Astrocyte of the spinal cord (primary cell): ENCODE measurements at places on chromosomes 5 and 9.

DNA sequence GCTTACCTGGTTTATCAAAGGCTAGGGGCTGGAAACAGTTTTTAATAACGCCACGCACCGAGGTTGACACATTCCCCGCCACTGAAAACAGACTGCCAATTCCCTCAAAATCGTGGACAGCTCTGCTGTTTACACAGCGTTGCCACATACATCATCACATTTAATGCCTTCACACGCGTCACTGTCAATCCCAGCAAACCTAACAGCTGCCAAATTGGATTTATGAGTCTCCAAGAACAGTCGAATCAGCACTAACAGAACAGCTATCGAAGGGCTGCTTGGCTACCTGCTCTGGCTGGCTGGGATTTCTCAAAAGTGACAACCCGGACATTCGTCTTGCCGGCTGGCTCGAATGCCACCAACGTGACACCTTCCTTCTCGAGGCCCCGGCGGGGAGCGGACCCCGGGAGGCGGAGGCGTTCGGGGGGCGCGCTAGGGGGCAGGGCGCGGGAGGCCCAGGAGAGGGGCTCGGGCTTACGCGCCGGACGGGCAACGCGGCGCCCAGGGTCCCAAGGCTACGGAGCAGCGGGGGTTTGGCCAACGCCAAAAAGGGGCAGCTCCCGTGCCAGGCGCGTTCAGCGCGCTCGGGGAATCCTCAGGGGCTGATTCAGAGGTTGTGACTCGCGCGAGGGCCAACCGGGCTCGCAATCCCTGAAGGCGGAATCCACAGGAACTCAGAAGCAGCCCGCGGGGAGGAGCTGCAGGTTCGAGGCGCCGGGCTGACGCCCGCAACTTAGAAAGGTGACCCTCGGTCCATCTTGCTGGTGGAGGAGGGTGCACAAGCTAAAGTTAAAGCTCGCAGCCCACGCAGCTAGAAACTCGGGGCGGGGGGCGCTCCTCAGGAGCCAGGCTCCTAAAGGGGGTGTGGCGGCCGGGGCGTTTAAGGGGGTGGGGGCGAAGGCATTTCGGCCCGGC is 1.2 kb downstream of the CDC14B start:
- peak; percentile 30 for DNase-seq

GRCh38 chr5:143699121-143699520 is 112.8 kb upstream of the HMHB1 start:
- no peak for DNase-seq

- no peak for DNase-seq
Observed at GRCh38 chr5:170642066-170642735, 138.4 kb downstream of the KCNIP1 start.

- DNase-seq, result no peak
Observed at GRCh38 chr9:128825923-128826700, 3.5 kb downstream of the SPOUT1 start.

DNA sequence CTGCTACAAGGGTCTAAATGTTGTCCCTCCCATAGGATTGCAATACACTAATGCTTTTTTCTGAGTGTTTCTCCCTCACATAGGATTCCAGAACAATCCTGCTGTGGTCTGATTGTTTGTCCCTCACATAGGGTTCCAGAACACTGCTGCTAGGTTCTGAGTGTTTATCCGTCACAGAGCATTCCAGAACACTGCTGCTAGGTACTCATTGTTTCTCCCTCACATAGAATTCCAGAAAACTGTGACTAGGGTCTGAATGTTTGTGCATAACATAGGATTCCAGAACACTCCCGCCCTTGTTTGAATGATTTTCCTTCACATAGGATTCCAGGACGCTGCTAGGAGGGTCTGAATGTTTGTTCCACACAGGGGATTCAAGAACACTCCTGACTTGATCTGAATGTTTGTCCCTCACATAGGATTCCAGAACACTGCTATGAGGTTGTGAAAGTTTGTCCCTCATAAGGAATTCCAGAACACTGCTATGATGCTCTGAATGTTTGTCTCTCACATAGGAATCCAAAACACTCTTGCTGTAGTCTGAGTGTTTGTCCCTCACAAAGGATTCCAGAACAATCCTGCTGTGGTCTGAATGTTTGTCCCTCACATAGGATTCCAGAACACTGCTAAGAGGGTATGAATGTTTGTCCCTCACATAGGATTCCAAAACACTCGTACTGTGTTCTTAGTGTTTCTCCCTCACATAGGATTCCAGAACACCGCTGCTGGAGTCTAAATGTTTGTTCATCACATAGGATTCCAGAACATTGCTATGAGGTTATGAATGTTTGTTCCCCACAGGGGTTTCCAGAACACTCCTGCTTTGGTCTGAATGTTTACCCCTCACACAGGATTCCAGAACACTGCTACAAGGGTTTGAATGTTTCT is 213.5 kb downstream of the FOXD4L6 start:
- no peak for DNase-seq

DNA sequence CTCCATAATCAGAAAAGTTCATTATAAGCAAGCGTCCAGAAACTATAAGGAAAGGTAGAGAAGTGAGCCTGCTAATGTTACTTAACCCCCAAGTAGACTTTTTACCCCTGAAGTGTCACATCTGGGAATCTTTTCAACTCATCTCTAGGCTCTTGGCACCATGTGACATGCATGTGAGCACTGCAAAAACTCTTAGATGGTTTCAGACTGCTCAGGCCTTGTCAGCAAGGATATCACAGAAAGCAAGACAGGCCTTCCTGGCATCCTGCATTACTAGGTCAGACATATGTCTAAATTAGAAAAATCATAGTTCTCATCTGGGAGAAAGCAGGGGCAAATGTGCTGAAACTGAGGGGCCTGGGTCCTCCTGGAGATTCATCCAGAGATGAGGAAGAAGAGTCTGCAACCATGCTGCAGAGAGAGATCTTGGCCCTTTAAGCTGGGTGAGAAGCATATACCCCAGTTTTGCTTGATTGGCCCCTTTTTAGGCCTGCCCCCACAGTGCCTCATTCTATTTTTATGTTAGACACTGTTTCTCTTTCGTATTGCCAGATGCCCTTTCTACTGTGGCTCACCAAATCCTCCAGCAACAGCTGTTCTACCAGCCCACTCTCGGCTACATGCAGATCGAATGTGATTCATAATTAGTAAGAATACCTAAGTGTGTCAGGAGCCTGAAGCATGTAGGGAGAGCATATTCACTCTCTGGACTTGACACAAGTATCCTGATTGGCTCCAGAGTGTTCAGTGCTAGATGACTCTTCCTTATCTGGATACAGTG is 19.0 kb downstream of the TMEM8B start:
- DNase-seq, result peak; percentile 78

DNA sequence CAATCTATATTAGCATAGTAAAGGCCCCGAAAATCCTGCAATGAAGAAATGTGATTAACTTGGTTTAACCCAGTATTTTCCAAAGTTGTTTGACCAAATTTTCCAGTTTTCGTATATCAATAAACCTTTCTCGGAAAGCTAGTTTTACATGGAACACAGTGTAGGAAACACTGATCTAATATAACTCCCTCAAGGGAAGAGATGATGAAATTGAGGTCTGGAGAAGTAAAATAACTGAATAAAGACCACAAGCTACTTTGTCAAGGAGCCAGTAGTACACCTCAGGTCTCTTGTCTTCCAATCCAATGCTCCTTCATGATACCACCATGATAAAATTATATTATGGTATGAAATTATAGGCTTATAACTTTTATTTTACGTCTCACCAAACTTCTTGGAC is 118.1 kb upstream of the TARS1 start:
- no peak for DNase-seq
